ENCODE measurements at places on chromosomes 1 and 21.

DNA sequence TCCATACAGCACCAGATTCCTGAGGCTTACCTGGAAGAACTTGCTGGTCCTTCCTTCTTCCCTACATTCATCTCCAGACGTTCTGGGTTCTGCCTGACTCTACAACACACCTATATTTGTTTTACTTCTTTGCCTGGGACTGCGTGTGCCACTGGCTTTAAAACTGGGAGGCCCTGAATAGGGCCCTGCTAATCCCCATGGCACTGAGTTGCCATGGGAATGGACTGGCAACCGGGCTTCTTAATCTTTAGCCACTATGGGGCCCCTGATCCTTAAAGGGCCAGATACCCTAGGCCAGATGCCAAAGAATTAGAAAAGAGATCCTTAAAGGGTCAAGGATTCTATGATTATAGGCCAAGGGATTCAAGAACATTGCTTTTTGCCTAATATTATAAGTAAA lies 24.4 kb upstream of the CADM3 start:
- no peak for DNase-seq

DNA sequence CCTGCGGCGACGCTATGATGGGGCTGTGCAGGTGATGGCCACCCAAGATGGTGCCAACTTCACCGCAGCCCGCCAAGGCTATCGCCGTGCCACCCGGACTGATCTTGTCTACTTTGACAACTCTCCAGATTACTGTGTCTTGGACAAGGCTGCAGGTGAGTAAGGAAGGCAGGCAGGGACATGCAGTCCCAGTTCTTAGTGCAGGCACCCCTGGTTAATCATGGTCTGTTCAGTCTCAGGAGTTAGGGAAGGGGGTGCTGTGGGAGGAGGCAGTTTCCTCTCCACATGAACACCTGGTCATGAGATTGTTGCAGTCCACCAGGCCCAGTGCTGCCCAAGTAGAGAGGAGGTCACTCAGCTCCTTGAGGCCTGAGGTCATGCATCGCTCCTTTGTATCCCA lies 8.5 kb downstream of the WNT2B start:
- no peak for DNase-seq

DNA sequence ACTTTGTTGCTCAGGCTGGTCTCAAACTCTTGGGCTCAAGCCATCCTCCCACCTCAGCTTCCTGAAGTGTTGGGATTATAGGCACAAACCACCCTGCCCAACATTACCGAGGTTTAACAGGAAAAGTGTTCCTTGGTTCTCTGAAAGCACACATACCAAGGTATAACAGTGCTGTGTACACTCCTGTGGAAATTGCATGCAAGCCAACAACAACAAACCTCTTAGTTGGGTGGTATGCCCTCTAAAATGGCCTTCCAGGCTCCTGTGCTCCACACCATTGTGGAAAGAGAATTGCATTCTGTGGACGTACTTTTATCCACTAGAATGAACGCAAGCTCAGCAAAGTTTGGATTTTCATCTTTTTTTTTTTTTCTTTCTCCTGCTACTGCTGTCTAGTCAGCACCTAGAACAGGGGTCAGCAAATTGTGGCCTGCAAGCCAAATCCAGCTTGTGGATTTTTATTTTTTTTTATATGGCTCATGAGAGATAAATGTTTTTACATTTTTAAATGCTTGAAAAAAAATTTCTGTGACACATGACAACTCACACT lies 192.2 kb upstream of the TNR start:
- DNase-seq: no peak

GRCh38 chr1:38512789-38513188 lies 346.8 kb downstream of the RRAGC start:
- no peak for DNase-seq

DNA sequence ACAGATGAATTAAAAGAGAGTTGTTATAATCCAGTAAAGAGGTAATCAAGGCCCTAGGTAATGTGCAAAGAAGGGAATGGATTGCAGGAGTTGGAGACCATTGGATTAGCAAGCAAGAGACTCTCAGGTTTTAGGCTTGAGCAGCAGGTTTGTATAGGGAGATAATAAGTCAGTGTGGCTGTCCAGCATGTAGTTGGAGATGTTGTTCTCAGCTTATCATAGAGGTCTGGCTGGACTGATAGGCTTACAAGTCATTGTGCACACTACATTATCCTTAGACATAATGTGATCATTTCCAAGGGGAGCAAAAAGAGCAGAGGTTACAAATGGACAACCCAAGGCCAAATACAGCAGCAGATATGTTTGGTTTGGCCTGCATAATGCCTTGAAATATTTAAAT lies 45.9 kb upstream of the SAMD13 start:
- DNase-seq: no peak

DNA sequence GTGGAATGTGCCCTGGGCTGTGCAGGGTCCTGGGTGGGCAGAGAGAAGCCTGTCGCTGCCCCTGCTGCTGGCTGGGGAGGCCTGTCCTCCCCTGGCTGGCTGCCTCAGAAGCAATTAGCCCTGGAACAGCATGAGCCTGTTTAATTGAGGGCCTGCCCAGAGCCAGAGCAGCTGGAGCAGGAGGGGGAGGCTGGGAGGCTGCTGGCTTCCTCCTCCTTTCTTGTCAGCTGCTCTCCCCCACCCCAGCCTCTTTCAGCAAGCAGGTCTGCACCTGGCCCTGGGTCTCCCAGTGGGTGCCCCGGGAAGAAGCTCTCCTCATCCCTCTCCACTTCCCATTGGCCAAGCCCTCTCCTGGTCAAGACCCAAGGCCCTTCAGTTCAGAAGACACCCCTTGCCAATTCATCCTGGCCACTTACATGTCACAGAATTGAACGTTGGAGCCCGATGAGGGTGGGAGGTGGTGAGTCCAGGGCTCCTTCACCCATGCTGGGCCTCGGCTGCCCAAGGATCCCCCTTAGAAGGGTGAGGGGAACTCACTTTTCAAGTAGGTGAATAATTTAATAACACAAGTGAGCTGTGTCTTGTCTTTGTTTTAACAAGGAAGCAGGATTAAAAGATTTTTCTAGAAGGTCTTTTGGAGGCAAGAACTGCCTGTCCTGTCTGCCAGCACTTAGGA lies 13.2 kb downstream of the AMPD2 start:
- DNase-seq: no peak

DNA sequence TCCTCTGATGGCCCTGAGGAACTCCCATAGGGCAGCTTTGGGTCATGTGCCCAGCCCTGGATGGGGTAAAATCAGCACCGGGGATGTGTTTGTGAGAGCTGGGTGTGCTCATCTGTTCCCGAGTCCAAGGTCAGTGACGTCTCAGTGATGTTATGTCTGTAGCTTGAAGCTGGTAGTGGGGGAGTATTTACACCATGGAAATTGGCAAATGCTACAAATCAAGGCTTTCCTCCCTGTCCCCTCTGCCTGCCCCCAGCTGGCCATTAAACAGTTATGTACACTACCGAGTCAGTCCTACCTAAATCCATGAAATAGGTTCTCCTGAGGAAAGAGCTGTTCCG lies 117.8 kb upstream of the SLC25A33 start:
- DNase-seq: no peak

- no peak for DNase-seq
These were observed 229.6 kb downstream of the HHAT start for GRCh38 chr1:210558302-210558701.

DNA sequence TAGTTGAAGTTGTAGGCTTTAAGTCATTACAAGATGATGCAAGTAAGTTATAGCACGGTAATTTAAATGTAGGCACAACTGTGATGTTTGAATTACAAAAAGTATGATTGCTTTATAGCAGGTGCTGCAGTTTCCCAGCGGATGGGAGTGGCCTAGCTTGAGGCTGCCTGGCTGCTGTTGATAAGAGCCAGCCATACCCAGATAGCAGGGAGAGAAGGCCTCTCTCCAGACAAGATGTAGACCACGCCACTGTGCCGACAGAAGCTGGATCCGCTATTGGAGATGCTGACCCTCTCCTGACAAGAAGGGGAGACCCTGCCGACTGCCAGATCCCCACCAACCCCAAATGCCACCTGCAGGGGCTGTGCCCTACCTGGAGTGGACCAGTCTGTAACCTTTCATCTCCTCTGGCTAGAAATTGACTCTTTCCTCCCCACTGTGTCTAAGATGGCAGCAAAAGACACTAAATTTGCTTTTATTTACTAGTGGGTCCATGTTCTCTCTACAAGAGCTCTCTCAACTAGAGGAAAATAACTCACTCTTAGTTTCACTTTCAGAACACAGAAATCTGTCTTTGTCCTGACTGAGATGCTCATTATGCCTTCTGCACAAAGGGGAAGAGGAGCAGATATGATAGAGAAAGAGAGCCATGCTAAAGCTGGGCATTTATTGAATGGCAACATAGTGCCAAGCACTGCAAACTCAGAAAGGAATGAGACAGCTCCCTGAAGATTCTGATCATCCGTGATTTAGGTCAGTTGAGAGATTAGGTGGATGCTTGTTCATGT lies 127.9 kb downstream of the URB2 start:
- DNase-seq: no peak

- no peak for DNase-seq
These were observed 45.4 kb downstream of the NEK7 start for GRCh38 chr1:198201956-198202784.

- no peak for DNase-seq
These were observed 14.6 kb downstream of the WARS2 start for GRCh38 chr1:119125874-119126273.
